AG20443 (cell line): ENCODE measurements at places on chromosomes 1 and 21.
A peak's percentile ranks its signal among the peaks of the same experiment; 100 is the strongest.

DNA sequence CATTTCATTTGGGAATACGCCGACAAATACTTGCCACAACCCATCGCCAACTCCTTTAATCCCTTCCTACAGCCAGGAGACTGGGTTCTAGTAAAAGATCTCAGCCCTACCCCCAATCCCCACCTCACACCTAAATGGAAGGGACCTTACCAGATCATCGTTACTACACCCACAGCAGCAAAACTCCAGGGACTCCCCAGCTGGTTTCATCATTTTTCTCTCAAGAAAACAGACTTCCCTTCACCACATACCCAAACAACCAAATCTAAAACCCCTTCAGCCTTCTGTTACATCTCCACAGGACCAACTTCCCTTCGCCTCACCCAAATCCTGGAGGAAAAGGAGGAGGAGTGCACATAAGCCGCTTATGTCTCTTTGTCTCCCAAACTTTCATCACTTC lies 23.7 kb upstream of the SLC2A5 start:
- no peak for DNase-seq

- DNase-seq: no peak
Measured at GRCh38 chr1:50699795-50700194, 260.3 kb downstream of the FAF1 start.

GRCh38 chr1:91335603-91336002 lies 69.0 kb downstream of the HFM1 start:
- no peak for DNase-seq

DNA sequence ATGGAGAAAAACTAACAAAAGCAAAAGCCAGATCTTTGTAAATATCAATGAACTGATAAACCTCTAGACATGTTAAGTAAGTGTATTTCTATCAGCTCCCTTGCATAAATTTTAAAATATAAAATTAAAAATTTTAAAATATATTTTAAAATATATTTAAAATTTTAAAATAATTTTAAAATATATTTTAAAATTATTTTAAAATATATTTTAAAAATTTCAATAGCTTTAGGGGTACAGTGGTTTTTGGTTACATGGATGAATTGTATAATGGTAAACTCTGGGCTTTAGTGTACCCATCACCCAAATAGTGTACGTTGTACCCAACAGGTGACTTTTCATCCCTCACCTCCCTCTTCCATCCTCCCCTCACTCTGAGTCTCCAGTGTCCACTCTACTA lies 279.2 kb downstream of the SDCCAG8 start:
- DNase-seq: no peak

DNA sequence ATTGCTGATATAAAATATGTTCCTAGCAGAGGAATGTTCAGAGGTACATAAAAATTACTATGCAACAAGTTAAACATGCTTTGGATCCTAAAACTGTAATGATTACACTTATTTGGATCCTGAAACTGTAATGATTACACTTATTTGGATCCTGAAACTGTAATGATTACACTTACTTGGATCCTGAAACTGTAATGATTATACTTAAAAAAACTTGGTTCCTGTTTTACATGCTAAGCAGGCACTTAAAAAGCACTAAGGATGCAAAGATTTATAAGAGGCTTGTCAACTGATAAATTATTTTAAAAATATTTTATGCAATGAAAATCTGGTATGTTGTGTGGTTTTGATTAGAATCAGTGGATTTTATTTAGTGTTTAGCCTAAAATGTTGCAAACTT lies 47.7 kb downstream of the ZNHIT6 start:
- no peak for DNase-seq

DNA sequence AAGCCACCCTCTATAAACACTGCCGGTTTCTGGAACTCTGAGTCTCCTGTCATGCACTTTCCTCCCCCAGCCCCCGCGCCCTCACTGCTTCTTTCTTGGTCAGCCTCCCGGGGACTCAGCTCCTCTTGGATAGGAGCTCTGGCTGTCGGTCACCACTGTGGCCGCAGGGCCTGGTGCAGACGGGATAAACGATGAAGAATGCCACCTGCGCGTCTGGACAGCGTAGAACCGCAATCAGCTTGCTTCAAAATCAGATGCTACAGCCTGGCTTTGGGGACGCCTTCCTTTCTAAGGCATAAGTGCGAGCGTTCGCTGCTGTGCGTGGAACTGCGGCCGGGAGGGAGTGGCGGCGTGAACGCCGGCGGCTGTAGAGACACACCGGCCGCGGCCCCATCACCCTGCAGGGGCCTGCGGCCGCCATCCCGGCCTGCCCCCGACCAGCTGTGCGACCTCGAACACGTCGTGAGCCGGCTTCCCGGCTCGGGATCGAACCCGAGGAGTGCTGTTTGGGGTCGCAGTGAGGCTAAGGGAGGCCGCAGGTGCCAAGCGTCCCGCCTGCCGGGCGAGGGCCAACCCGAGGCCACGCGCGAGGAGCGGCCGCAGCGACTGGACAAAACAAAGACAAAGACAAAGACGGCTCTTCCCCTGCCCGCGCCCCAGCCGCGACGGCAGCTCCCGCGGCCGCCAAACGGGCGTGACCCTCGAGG lies 688 bp downstream of the PTTG1IP start:
- no peak for DNase-seq

- peak; percentile 33 for DNase-seq
Measured at GRCh38 chr21:35026617-35027562, 22.2 kb downstream of the RUNX1 start.

DNA sequence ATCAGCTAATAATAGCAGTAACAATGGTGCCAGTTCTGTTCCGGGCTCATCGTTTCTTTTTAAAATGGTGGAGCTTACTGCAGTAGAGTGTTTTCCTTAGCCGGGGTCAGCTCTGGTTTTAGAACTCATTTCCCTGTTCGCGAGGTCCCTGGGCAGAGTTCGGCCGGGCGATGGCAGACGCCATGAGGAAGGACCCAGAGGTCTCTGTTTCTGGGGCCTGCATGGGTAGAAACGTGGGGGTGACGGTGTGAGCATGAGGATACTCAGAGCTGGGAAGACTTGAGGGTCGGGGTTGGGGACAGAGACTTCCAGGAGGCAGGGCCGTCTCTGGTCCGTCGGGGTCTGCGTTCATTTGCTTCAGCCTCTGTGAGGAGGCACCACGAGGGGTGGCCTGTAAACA lies 38.8 kb downstream of the PRKCZ start:
- DNase-seq: no peak

- DNase-seq: peak; percentile 88
Measured at GRCh38 chr1:53278298-53278725, 40.0 kb upstream of the MAGOH start.

- no peak for DNase-seq
Measured at GRCh38 chr1:80751204-80751603, 1049.5 kb upstream of the ADGRL2 start.

DNA sequence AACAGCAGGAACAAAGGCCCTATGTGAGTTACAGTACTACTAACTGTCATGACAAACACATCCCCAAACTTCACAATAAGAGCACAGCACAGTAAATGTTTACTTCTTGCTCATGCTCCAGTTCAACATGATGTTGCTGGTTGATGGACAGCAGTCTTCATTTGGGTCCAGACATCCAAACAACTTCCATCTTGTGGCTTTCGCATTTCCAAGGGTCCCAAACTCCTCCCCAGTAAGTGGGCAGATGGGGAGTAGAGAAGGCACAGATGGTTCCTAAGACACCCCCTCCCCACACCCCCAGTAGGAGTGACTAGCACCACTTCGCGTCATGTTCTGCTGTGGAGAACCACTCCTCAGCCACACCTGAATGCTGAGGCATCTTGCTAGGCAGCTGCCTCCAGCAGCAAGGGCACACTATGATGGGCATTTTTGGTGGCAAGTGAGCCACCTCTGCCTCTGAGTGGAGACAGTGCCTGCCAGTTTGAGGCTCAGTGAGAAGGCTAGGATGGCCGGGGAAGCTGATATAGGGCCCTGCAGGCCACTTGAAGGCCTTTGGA lies 32.7 kb upstream of the CD2 start:
- no peak for DNase-seq

- DNase-seq: no peak
Measured at GRCh38 chr1:240170266-240170665, 78.6 kb downstream of the FMN2 start.

DNA sequence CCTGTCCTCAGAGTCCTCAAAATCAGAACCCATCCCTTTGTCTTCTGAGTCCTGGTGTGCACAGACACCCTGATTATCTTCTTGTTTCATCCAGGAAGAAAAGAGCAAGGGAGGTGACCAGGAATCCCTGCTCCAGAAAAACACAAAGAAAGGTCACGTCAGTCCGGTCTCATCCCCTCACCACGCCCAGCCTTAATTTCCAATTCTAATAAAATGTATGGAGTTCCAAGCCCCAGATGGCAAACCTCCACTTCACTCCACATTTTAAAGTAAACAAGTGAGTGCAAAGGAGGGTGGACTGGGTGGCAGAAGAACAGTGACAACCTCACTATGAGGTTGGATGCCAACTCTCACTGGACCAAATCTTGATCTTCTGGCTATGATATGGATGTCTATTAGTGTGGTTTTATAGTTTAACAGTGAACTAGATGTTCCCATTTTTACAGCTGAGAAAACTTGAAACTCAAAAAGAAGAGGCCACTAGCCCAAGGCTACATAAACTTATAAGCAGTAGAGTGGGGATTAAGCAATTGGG lies 22.0 kb downstream of the ZNF697 start:
- DNase-seq: no peak

GRCh38 chr1:154707901-154708463 lies 100.0 kb upstream of the ADAR start:
- no peak for DNase-seq

DNA sequence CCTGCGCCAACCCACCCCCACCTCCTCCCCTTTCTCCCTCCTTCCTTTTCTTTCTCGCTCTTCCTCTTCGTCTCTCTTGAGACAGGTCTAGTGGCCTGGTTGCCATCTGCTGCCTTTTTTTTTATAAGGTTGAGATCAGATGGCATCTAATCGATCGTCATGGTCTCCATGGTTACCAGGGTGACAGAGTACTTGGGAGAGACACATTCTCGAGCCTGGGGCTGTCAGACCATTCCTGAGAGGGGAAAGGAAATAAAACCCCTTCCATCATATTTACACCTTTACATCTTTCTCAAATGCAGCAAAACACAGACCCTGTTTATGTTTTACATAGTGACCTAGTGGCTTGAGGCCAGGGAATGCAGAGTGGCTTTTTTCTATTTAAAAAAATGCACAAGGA lies 53.5 kb upstream of the SLC22A15 start:
- no peak for DNase-seq

GRCh38 chr1:15260418-15261154 lies 13.6 kb downstream of the FHAD1 start:
- DNase-seq: no peak

- DNase-seq: no peak
Measured at GRCh38 chr21:42964546-42965210, 9.7 kb upstream of the PKNOX1 start.

GRCh38 chr1:35301674-35302392 lies 33.3 kb downstream of the ZMYM4 start:
- no peak for DNase-seq

GRCh38 chr1:238776126-238776525 lies 610.2 kb upstream of the CHRM3 start:
- no peak for DNase-seq

DNA sequence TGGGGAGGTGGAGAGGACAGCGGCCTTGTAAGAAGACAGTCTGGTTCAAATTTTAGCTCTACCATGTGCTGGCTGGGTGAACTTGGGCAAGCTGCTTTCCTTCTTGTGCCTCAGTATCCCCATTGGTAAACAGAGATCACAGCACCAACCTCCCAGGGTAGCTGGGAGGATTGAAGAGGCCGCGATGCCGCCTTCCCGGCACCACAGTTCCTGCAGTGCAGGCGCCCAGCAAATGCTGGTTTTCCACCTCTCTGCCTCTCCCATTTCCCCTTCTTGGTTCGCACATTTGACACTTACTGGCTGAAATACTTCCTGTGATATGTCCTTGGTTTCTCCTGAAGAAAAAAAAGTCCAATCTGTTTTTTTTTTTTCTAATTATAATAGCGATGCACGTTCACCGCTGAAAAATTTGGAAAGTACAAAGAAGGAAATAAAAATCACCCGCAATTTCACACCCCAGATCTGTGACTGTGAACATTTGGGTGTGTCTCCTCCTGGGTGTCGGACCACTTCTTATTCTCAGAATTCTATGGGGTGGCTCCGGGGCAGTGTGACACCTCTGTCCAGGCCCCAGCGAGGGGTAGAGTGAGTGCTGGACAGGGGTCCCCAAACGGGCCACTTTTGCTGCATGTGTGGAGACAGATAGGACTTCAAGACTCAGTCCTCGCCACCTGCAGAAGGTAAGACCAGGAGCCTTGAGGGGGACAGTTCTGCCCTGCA lies 73.1 kb downstream of the RUNX3 start:
- DNase-seq: no peak

GRCh38 chr1:106785176-106785575 lies 271.3 kb upstream of the PRMT6 start:
- DNase-seq: no peak

DNA sequence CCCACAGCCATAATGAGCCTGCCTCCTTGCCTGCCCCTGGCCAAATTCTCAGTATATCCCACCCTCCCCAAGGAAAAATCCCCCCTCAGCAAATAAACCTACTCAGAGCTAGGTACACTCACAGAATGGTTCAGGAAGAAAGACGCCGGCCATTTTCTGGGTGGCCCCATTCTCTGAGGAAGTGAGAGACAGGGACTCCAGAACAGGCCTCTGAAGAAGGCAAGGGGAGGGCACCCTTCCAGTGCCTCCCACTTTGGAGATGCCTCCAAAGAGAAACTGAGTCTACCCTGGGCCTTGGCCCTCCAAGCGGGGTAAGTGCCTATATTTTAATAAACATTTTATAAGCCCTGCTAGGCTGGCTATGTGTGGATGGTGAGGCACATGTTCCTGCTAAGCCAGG lies 2.3 kb downstream of the PACC1 start:
- DNase-seq: no peak
